Stimulated activated CD4-positive, alpha-beta T cell treated with anti-CD3 and anti-CD28 coated beads, Interleukin-1b, Interleukin-23, amount 100 ng/mL, for 4 hours (primary cell): ENCODE measurements at places on chromosomes 16 and 17.

- no peak for DNase-seq
Measured at GRCh38 chr17:59838052-59838916, 54.5 kb downstream of the TUBD1 start.

DNA sequence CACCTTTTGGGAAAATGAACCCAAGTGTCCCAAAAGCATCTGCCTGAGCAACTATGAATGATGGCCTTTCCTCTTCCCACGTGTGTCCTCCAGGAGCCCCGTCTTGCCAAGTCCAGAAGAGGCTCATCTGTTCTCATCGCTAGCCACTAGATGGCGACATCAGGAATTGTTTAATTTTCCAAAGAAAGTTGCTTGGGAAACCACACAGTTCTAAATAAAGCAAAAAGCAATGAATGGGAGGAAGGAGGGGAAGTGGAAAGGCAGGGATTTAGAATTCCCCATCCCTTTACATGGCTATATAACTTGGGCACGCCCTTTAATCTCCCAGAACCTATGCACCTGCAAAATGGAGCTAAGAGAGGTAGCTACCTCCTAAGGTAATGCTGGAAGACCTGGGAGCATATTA, 9.0 kb upstream of the CDH5 start:
- DNase-seq: no peak

DNA sequence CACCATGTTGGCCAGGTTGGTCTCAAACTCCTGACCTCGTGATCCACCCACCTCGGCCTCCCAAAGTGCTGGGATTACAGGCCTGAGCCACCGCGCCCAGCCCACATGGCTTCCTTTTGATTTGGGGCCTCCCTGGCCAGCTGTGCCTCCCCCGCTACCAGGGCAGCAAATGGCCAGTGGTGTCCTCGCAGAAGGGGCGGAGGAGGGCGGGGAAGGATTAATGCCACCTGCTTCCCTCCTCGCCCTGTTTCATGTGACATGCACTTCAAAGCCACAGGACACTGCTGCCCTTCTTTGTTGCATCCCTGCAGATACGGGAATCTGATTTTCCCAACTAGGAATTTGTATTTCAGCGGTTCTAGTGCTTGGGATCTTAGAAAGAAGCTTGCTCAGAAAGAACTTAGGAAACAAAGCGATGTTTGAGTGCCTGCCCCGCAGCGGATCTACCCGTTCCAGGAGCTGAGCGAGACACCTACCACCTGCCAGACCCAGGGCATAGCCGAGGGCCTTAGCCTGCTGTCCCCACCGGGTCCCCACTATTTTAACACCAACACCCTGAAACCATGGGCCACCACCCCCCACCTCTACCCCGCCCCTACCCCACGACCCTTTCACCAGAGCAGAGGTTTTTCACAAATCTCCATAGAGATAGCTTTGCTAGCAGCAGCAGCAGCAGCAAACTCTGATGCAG, 37.7 kb upstream of the CCDC182 start:
- DNase-seq: no peak

- DNase-seq: no peak
Measured at GRCh38 chr17:80859002-80859941, 132.4 kb upstream of the CHMP6 start.

DNA sequence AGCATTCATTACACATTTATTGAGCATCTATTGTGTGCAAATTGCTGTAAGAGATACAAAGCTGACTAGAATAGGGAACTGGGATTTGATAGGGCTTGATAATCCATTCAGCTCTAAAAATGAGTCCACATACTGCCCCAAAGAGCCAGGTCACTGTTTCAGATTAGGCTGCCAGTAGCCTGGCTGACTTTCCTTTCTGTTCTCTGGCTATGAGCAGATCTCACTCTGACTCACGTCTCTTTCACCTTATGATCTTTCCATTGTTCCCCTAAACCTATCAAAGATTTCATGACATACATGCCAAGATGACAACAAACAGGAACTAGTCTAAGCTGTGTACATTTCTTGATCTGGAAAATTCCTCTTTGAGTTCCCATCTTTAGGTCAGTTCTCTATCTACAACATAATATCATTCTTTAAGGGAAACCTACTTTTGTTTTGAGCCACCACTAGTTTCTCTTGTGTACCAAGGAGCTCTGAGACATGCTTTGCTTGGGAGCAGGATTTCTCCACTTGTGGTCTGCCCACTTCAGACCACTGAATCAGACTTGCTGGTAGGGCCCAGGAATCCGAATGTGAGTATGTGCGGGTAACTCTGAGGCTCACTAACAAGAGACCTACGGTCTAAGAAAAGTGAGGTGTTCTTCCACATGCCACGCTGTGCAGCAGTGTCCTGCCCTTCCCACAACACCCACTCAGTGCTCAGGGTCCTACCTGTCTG, 40.9 kb upstream of the ICAM2 start:
- DNase-seq: no peak

DNA sequence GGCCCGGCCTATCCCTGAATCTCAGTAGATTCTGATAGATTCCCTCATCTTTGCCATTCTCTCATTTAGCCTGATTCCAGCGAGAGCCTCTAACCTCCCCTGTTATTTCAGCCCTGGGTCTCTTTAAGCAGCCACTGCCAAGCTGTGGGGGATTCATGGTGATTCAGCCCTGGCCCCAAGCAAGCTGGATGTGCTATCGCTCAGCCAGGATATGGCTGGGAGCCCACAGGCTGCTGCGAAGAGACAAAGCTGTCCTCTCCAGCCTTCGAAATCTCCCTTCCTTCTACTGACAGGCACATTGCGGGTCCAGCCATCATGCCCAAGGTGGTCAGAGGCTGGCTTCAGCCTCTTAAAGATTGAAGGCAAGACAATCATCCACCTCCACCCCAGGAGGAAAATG, 394.1 kb downstream of the SOX9 start:
- no peak for DNase-seq

- no peak for DNase-seq
Measured at GRCh38 chr17:74274060-74274708, at the start of gene DNAI2. Gene DNAI2 (plus strand): TSS chr17:74274234. CDS start chr17:74281818, 7,584 bp downstream.
